ENCODE measurements at places on chromosomes 3 and 15.
A peak's percentile ranks its signal among the peaks of the same experiment; 100 is the strongest.

- no peak for DNase-seq
These were observed 1.5 kb downstream of the ATG3 start for GRCh38 chr3:112560307-112560706.

DNA sequence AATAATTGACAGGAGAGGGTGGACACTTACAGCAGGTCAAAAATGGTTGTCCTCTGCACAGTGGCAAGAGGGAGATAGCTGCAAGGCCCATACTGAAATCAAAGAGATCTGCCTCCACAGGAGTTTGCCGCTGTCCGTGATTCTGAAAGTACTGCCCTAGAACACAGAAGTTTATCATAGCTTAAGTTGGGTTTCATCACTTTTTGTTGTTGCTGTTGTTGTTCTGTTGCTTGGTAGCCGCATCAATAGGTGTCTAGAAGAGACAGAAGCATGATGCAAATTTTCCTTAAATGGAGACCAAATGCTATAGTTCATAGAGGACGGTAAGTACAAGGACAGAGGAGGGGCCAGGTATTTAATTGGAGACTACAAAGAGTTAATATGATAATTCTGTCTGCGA lies 120.0 kb upstream of the MRPL3 start:
- no peak for DNase-seq

- DNase-seq: no peak
These were observed 143.3 kb upstream of the RBMS3 start for GRCh38 chr3:29137601-29138000.

DNA sequence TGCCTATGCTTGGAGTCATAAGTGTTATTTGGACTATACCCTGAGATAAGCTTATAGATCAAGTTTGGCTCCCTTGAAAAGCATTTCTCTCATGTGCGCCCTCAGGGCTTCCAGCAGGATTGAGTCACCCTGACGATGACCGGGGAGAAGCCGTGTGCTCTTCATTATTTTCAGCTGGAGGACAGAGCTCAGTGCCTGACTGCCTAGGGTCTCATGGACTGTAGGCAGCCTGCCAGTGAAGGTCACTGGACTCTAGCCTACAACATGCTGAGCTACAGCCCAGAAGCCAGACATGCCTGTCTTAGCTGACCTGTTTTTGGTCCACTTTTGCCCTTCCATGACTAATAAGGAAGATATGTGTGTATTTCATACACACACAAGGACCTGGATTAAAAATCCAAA lies 31.6 kb upstream of the NUDT16 start:
- DNase-seq: no peak

DNA sequence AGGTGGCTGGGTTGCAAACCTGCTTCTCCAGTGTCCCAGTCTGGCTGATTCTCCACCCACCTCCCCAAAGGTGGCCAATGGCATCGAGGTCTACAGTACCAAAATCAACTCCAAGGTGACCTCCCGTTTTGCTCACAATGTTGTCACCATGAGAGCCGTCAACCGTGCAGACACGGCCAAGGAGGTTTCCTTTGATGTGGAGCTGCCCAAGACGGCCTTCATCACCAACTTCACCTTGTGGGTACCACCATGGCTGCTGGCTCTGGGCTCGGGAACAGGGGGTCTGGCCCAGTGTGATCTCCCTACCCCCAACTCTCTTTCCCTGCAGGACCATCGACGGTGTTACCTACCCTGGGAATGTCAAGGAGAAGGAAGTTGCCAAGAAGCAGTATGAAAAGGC lies 1.8 kb downstream of the ITIH3 start:
- DNase-seq: no peak

GRCh38 chr3:99242271-99242670 lies 340.8 kb upstream of the DCBLD2 start:
- DNase-seq: no peak

GRCh38 chr3:112459750-112460149 lies 39.5 kb downstream of the BTLA start:
- no peak for DNase-seq

- no peak for DNase-seq
These were observed 133.9 kb downstream of the MYLK start for GRCh38 chr3:123750209-123750608.

GRCh38 chr3:106168962-106169750 lies 300.3 kb upstream of the CBLB start:
- DNase-seq: no peak

GRCh38 chr15:40793216-40793989 lies 13.5 kb upstream of the ZFYVE19 start:
- DNase-seq: no peak

- DNase-seq: no peak
These were observed 1390.8 kb downstream of the ZPLD1 start for GRCh38 chr3:103825586-103825985.

DNA sequence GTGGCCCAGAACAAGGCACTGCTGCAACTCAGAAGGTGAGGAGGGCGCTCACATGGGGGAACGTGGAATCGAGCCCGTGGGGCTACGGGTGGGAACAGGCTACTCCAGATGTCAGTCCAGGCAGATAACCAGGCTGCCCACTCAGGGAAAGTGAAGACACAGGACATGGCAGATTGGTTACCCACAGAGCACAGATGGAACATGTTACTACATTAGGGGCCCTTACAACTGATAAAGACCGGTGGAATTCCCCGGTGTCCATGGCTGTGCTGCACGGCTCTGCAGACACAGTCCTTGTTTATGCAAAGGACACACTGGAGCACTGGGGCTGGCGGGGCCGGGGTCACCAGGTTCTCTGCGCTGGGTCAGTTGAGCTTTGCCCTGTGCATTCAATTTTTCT lies 36.9 kb downstream of the PCSK6 start:
- DNase-seq: no peak

- no peak for DNase-seq
These were observed 77.9 kb upstream of the ADPGK start for GRCh38 chr15:72861354-72861910.

GRCh38 chr3:41907330-41908073 lies 54.4 kb downstream of the ULK4 start:
- no peak for DNase-seq

DNA sequence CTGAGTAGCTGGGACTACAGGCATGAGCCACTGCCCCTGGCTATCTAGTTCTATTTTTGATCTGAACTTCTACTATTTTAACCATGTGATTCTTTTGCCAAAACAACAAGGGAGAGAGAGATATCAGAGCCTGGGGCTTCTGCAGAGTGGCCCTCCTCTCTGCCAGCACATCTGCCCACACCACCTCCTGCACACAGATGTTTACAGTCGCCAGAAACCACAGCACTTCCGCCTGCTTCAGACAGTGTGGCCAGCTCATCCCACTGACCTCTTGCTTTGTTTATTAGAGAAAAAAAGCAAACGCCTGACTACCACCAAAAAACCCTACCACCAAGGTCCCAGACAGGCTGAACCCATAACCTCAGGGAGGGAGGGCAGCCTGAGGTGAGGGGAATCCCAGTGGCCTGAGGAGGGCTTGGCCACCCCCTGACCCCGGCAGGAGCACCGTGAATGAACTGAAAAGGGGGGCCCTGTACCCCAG lies 85.9 kb upstream of the ABHD2 start:
- no peak for DNase-seq

DNA sequence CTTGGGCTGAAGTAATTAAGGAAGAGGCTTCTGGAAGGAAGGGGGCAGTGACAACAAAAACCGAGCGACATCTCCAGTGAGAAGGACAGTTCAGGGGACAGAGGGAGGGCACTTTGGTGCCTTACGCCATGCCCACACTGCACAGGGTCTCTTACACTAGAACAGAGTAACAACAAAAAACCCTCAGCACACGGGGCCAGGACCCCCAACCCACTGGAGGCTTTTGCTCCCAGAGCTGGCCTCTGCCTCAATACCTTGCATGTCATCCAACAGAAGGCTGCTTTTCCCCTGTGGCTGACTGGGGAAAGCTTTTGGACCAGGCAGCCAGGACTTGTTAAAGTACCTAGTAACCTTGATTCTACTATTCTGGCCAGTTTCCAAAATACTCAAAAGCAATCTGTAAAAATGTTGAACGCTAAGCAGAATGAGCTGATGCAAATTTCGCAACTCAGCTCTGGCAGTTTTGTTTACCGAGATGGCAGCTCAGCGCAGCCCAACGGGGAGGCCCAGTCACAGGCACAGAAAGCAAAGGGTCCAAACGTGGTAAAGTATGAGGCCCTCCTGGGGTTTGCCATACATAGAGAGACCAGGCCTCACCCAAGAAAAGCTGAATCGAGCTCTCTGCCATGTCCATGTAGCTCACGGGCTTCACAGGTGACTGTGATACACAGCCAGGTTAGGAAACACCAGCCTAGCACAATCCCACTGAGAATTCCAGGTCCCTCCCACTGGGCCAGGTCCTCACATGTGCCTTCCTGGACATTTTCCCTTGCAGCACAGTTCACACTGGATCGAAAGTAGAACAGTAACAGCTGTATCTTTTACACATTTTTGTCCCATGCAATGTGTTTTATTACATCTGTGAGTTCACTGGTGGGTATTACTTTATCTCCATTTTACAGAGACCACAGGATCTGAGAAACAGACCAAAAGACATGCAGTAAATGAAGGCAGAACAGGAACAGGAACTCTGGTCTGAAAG lies 6.0 kb downstream of the CHCHD4 start:
- no peak for DNase-seq

DNA sequence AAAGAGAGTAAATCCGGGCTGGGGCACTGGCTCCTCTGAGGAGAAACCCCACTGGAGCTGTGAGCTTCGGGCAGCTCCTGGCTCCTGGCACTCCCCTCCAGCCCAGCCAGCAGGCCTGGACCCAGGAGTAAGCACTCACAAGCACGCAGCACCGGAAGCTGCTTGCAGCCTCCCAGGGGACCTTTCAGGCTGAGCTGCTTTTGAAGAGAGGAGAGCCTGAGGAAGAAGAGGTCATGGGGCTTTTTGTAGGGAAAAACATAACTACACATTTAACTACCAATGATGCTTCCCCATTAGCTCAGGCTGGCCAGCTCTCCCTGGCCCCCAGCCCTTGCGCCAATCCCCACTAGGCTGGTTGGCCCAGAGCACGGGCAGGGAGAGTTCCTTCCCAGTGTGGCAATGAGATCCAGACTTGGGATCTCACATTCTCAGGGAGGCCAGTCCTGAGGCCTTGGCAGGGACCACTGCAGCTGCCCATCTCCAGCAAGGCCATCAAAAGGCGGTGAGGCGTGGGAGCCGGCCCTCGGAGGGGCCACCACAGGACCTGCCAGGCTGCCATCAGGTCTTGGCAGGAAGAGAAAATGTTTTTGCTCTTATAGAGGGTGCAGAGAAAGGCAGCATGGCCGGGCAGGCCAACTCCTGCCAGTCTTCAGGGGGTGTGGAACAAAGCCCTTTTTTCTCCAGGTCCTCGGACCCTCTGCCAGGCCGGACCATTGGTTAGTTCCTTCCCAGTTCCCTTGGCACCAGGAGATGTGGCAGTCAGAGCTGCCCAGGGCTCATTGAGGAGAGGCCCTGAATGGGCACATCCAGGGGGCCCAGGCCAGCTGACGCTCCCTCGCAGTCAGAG lies 41.5 kb upstream of the MFGE8 start:
- no peak for DNase-seq

- no peak for DNase-seq
These were observed 207.7 kb upstream of the CFAP20DC start for GRCh38 chr3:59257506-59257905.

- DNase-seq: no peak
These were observed 6.5 kb upstream of the ARL8B start for GRCh38 chr3:5115506-5116162.

DNA sequence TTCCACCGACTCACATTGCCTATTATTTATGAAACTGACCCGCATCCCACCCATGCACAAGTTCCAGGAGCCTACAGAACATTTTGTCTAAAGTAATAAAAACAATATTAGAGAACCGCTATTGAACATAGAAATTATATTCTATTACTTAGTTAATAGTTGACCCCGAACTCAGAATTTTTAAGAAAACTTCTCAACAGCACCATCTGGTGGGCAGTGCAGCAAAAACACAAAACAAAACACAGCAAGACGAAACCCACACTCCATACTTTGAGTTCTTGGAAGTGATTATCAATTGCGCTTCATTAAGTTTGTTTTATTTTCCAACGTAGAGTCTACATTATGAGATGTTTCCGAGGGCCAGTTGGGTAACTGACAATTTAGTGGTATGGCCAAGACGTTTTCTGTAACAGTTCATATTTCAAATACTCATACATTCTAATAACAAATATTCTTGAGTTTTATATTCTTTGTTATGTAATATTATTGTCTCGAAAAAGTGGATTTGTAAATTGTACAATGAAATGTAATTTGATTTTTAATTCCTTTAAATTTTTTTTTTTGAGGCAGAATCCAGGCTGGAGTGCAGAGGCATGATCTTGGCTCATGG lies 24.0 kb upstream of the C3orf70 start:
- DNase-seq: peak; percentile 26

GRCh38 chr3:76308541-76308940 lies 523.2 kb upstream of the ZNF717 start:
- DNase-seq: no peak

GRCh38 chr3:6714962-6715361 lies 146.0 kb upstream of the GRM7 start:
- no peak for DNase-seq

DNA sequence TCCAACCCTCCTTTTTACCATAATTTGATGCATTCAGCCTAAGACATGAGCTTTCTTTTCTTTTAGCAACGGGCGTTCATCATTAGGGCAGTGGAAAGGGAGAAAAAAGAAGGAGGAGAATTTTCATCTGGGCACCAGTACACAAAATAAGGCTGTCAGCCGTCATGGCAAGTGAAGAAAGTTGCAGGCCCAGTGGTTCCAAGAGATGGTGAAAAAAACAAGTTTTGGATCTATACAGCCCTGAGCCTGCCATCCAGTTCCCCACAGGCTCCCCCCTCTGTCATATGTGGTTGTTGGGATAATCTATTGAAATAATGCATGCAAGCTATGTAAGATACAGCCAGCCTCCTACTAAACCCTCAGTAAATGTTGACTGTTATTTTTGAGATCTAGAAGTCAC lies 500.6 kb upstream of the PROK2 start:
- DNase-seq: no peak
